ENCODE measurements at places on chromosomes 4 and X. TPM values are rescaled to one million over a fixed set of nuclear protein-coding genes. Genes with fewer than 3 reads are reported as not detected.

The CXorf65 gene
- total RNA-seq, result not detected

The EIF2S3 gene
- 159 TPM for total RNA-seq

The BGN gene
- total RNA-seq, result 16.6 TPM

The INTS6L gene
- 6.3 TPM for total RNA-seq

- DNase-seq, result no peak
- H3K4me3 ChIP-seq, result no peak overlapping the region
- H3K27me3 ChIP-seq, result no peaks in the 10 kb centered on the region
- no peaks in the 10 kb centered on the region for H3K36me3 ChIP-seq
- H3K27ac ChIP-seq, result no peak overlapping the region
Observed at GRCh38 chr4:14428125-14428524, 574.2 kb upstream of the CPEB2 start.

DNA sequence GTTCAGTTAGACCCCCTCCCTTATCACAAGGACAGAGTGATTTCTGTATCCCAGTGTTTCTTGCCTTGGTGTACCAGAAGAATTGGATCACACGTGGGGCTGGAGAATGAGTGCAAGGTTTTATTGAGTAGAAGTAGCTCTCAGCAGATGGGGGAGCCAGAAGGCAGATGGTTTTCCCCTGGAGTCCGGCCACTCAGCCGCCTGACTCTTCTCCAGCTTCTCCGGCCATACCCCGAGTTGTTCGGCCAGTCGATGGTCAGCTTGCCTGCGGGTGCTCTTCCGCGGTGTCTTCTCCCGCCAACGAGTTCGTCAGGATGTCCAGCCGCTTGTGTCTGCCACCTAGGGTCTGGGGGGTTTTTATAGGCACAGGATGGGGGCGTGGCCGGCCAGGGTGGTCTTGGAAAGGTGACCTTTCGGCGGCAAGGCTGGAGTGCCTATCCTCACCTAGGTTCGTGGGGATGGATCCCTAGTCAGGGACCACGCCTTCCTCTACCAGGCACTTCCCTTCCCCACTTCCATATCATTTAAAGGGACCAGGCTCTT lies 14.5 kb downstream of the GAB1 start:
- no peak for DNase-seq
- H3K4me1 ChIP-seq, result peaks cover 57% of the 10 kb centered on the region
- H3K4me3 ChIP-seq, result no peak overlapping the region
- no peaks in the 10 kb centered on the region for H3K27me3 ChIP-seq

GRCh38 chr4:77146186-77147078 lies 10.6 kb upstream of the CCNG2 start:
- no peak overlapping the region for H3K4me3 ChIP-seq
- no peak overlapping the region for H3K27ac ChIP-seq
- no peak for DNase-seq
- H3K4me1 ChIP-seq, result no peaks in the 10 kb centered on the region
- no peaks in the 10 kb centered on the region for H3K36me3 ChIP-seq

- DNase-seq, result no peak
- H3K36me3 ChIP-seq, result no peaks in the 10 kb centered on the region
- no peaks in the 10 kb centered on the region for H3K27me3 ChIP-seq
Observed at GRCh38 chr4:107541511-107541910, 178.5 kb downstream of the PAPSS1 start.

GRCh38 chr4:68466751-68467150 lies 19.5 kb downstream of the TMPRSS11E start:
- no peak overlapping the region for H3K4me3 ChIP-seq
- H3K27ac ChIP-seq, result no peak overlapping the region
- H3K27me3 ChIP-seq, result no peaks in the 10 kb centered on the region
- no peaks in the 10 kb centered on the region for H3K4me1 ChIP-seq
- no peaks in the 10 kb centered on the region for H3K36me3 ChIP-seq

DNA sequence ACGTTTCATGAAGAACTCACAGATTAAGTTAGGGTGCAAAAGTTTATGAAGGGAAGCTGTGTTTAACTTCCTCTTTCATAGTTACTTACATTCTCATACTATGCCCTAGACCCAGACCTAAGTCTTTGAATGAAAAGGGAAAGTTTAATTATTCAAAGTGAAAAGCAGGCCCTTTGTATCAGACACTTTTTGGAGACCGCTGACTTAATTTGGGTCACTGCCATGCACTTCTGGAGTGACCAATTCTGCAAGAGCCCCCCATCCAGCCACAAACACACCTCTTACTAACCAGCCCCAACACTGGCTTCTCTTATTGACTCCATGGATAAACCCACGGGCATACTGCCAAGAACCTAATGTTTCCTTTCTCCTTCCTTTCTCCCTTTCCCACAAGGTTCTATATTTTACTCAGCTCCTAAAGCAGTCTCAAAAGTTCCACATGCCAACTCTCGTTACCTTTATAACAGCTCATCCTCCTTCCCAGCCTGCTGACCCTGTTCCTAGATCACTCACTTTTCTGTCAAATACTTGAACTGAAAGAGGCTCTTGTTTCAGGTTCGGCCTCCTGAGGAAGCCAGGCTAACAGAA lies 34.5 kb downstream of the ABCE1 start:
- H3K27me3 ChIP-seq, result no peaks in the 10 kb centered on the region
- no peak overlapping the region for H3K27ac ChIP-seq
- no peak overlapping the region for H3K4me3 ChIP-seq
- no peak for DNase-seq
- peaks cover 12% of the 10 kb centered on the region for H3K4me1 ChIP-seq

- peaks cover 9% of the 10 kb centered on the region for H3K4me1 ChIP-seq
- no peaks in the 10 kb centered on the region for H3K36me3 ChIP-seq
- H3K27me3 ChIP-seq, result no peaks in the 10 kb centered on the region
- no peak for DNase-seq
- no peak overlapping the region for H3K4me3 ChIP-seq
Observed at GRCh38 chr4:148353571-148353970, 88.6 kb downstream of the NR3C2 start.

Data from esophagus muscularis mucosa (tissue), 4 donors.